NB4 (cell line): ENCODE measurements at places on chromosomes 1 and 21.
A peak's percentile ranks its signal among the peaks of the same experiment; 100 is the strongest.

GRCh38 chr1:216005916-216006315, 417.3 kb downstream of the USH2A start:
- DNase-seq: peak; percentile 2

- DNase-seq: no peak
These were observed 348.7 kb downstream of the RPS6KC1 start for GRCh38 chr1:213399695-213400094.

DNA sequence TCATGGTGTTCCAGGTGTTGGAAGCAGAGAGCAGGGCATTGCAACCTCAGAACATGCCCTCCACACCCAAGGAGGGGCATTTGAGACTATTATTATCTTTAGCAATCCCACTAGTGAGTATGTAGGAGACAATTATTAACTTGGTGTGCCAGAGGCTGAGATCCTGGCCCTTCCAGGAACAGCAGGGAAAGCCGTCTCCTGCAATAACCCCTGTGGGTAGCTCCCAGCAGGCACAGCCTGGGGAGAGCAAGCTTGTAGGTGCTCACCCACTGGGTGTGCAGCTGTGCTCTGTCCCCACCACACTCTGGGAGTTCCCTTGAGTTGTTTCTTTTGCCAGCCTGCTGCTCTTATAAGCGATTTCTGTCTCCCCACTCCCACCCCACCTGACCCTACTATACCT, 10.3 kb downstream of the CFAP107 start:
- no peak for DNase-seq

DNA sequence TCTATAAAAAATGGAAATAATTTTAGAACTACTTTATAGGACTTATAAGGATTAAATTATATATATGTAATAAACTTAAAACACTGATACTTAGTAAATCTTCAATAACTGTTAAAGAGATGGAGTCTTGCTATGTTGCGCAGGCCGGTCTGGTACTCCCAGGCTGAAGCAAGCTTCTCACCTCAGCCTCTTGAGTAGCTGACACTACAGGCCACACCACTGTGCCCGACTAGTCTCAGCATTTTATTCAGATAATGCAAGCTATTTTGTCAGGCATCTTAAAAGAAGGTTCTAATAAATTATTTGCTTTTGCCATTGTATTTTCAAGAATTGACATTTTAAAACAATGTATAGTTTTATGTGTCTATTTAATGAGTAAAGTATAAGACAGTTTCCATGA, 20.8 kb downstream of the CNST start:
- no peak for DNase-seq

GRCh38 chr1:86530211-86530845, 16.6 kb upstream of the CLCA4 start:
- no peak for DNase-seq

GRCh38 chr1:213065800-213066199, 14.8 kb downstream of the RPS6KC1 start:
- DNase-seq: no peak

DNA sequence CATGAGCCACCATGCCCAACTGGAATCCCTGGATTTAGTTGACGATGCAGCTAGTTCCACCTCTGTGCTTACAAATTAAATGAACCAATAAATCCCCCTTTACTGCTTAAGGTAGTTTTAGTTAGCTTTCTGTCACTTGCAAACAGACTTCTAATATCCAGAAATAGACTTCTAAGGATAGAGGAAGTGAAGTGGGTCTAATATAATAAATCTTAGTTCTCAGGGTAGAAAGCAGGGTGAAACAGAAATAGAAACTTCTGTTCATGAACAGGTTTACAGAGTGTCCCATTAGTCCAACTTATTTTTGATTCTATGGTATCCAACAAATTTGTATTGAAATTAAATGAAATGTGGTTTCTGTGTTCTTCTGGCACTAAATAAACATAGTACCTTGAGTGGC, 20.1 kb downstream of the BCAS2 start:
- no peak for DNase-seq

- no peak for DNase-seq
These were observed 29.9 kb downstream of the TP53BP2 start for GRCh38 chr1:223815865-223816264.

- DNase-seq: peak; percentile 51
These were observed 11.5 kb upstream of the KCNAB2 start for GRCh38 chr1:6033986-6034749.

DNA sequence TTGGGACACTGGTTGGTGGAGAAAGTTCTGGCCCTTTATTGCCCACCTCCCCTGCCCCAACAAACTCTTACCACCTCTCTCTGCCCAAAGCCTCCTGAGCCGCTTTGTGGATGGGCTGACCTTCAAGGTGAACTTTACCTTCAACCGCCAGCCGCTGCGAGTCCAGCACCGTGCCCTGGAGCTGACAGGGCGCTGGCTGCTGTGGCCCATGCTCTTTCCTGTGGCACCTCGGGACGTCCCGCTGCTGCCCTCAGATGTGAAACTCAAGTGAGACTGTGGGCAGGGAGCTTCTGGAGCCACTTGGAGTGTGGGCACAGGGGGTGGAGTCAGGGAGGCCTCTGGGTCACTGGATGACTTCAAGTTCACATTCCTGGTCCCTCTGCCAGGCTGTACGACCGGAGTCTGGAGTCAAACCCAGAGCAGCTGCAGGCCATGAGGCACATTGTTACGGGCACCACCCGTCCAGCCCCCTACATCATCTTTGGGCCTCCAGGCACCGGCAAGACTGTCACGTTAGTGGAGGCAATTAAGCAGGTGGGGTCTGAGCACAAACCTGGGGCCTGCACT, 12.5 kb downstream of the RHOC start:
- DNase-seq: no peak

GRCh38 chr21:35273333-35273732, 224.2 kb upstream of the RUNX1 start:
- DNase-seq: no peak

DNA sequence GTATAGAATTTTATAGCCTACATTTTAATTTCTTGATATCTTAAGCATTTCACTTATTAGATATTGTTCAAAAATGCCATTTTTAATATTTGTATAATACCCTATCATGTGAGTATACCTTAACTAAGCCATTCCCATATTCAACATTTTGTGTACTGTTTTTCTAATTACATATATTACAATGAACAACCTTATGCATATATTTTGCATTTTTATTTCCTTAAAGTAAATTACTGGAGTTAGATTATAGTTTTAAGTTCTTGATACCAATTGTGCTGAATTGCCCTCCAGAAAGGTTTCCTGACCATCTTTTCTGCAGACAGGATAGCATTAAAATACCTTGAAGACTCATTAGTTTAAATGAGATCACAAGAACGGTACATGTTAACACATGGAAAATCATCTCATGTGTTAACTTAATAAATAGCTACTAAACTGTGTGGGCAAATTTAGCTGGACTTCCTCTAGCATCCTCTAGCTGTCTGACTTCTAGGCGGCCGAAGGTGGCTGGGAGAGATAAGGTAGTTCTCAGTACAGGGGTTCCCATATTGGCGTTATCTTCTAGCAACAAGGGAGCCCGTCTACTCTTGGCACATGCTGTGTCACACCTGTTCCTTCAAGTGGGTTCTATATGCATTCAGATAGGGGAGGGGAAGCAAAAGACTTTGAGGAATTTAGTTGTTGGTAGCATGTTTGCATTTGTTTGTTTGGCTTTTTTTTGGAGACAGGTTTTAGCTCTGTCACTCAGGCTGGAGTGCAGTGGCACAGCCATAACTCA, 8.9 kb downstream of the DCLRE1B start:
- DNase-seq: no peak

- DNase-seq: no peak
These were observed 117.5 kb upstream of the VANGL1 start for GRCh38 chr1:115524236-115524635.

DNA sequence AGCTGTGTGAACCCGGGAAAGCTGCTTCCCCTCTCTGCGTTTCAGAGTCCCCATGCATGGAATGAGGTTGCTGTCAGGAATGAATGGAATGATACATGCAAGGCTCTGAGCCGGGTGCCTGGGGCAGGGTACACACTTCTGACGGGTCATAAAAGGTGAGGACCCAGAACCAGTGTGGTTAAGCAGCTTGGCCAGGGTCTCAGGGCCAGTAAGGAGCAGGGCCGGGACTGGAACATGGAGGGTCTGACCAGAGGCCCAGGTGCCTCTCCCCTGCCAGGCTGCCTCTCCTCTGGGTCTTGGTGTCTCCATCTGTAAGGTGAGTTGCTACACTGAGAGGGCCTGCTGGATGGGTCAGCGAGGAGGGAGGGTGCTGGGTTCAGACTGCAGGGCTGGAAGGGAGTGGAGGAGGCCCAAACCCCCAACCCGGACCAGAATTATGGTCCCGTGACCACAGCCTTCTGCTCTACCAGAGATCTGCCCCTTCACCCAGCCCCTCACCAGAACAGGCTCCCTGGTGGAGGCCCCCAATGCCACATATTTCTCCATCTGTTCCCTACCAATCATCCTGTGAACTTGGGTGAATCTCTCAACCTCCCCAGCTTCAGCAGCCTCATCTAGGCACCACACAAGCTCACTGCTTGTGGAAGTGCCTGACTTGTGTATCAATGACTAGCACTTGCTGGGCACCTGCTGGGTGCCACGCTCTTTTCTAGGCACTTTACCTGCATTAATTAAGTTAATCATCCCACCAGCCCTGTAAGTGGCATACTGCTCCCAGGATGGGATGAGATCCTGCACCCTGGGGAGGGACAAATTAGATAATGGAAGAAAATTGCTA, 16.2 kb upstream of the LRP8 start:
- DNase-seq: no peak

DNA sequence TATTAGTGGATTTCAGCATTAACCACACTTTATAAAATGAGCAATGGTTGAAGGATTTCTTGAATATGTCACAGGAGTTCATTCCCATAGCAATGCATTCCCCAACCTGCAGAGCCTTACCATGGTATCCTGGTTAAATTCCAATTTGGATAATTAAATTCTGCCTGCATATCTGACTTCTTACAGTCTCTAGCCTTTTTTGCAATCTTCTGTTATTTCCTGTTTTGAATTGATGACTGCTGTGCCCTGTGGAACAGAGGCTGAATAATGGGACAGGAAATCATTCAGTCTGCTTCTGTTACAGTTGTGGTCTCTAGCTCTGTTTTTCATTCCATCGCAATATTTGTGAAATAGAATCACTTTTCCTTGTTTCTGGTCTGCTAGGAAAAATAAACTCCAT, 1823.9 kb downstream of the PLA2G4A start:
- DNase-seq: no peak

GRCh38 chr1:83742446-83742845, 256.5 kb downstream of the TTLL7 start:
- no peak for DNase-seq
